ENCODE measurements at places on chromosomes 6 and 20.

DNA sequence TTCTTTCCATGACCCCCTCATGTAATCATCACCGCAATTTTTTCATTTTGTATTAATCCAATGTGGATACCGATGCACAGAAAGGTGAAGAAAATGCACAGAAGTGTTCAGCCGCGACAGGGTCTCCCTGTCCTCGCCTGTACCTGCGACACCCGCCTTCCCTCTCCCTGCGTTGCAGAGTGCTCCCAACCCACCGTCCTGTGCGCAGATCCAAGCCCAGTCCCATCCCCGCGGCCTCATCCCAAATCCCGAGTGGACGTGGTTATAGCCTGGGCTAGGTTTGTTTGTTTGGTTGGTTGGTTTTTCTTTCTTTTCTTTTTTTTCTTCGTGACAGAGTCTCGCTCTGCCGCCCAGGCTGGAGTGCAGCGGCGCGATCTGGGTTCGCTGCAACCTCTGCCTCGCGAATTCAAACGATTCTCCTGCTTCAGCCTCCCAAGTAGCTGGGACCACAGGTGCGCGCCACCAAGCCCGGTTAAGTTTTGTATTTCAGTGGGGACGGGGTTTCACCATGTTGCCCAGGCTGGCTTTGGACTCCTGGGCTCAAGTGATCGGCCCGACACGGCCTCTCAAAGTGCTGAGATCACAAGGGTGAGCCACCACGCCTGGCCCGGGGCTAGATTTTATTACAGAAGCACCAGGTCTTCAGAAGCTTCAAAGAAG lies 536 bp upstream of the RAET1G start:
- no peak for DNase-seq

- no peak for DNase-seq
Observed at GRCh38 chr6:108118810-108119768, 44.5 kb upstream of the OSTM1 start.

GRCh38 chr6:127300411-127300810 lies 33.7 kb downstream of the RNF146 start:
- DNase-seq, result peak; percentile 93

- no peak for DNase-seq
Observed at GRCh38 chr6:141195251-141195832, 937.4 kb upstream of the GJE1 start.

GRCh38 chr20:1075616-1076015 lies 42.8 kb upstream of the PSMF1 start:
- DNase-seq, result no peak

GRCh38 chr20:40997116-40997515 lies 31.5 kb upstream of the TOP1 start:
- DNase-seq, result no peak

- DNase-seq, result no peak
Observed at GRCh38 chr6:42394151-42394550, 57.6 kb downstream of the TRERF1 start.

GRCh38 chr6:113649276-113649675 lies 207.9 kb upstream of the MARCKS start:
- DNase-seq, result no peak

- no peak for DNase-seq
Observed at GRCh38 chr20:52993076-52993475, 20.9 kb downstream of the TSHZ2 start.

DNA sequence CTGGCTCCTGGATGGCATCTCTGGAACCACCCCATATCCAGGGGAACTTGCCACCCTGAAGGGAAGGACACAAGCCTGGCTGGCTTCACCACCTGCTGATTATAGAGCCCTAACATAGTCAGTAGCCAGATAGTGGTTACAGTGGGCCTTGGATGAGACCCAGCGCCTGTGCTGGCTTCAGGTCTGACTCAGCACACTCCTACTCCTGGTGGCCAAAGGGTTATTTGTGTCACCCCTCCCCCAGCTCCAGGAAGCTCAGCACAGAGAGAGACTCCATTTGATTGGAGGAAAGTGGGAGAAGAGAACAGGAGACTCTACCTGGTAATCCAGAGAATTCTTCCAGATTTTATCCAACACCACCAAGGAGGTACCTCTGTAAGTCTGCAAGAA lies 12.8 kb downstream of the SNX14 start:
- no peak for DNase-seq

DNA sequence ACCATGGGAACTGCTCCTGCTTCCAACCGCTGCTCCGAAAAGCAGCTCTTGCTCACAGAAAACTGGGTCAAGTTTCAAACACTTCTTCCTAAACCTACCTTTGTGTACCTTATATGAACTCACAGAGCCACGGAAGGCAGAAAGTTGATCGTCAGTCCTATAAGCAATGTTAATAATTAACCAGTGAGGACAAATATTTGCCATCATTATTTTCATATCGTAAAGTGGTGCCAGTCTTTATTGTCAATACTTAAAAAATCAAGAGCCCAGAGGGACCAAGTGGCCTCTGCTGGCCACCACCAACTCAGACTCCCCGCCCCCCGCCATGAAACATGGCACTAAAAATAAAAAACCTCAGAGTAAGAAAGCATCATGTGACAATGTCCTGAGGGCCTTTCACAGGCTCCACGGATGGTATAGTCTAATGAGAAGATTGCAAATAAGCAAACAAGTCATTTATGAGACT lies 9.1 kb upstream of the PBOV1 start:
- no peak for DNase-seq

DNA sequence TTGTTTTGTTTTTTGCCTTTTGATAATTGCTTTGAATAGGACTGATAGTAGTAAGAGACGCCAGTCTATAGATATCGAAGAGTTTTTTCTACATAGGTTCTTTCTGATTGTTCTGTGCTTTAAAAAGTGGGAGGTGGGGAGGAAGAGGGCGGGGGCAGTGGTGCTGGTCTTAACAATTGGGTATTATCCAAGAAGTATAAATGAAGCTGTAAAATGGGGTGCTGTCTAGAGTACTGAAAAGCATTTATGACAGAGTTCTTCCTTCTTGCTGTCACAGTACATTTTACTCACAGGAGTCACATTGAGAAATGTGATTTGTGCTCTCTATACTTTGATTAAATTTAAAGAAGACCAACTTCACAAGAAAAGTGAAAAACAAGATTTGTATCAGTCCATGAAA lies 41.0 kb downstream of the MAPK14 start:
- no peak for DNase-seq
